ENCODE measurements at places on chromosomes 5 and 9. TPM values are rescaled to one million over a fixed set of nuclear protein-coding genes. Genes with fewer than 3 reads are reported as not detected.

Gene PCDHA2
- total RNA-seq: 0.33 TPM

GRCh38 chr5:174623433-174624019, 100.9 kb upstream of the MSX2 start:
- DNase-seq: no peak

GRCh38 chr9:93950619-93951601, 4.2 kb downstream of the BARX1 start:
- DNase-seq: peak; percentile 12

Gene CDH6
- 9.8 TPM for total RNA-seq

GRCh38 chr9:130414081-130414731, 30.6 kb upstream of the ASS1 start:
- no peak for DNase-seq

Gene SLIT3
- total RNA-seq: 8.0 TPM

- peak; percentile 17 for DNase-seq
Measured at GRCh38 chr9:8382777-8383527, 583.4 kb upstream of the DMAC1 start.

GRCh38 chr5:149730620-149731331, 666 bp downstream of the PPARGC1B start:
- DNase-seq: peak; percentile 26

- no peak for DNase-seq
Measured at GRCh38 chr9:105912863-105913516, 218.6 kb downstream of the TMEM38B start.
